Activated CD4-positive, CD25-positive, alpha-beta regulatory T cell treated with anti-CD3 and anti-CD28 coated beads, Interleukin-2, amount 50 U/mL, for 16 hours (primary cell): ENCODE measurements at places on chromosomes 5 and 9.

DNA sequence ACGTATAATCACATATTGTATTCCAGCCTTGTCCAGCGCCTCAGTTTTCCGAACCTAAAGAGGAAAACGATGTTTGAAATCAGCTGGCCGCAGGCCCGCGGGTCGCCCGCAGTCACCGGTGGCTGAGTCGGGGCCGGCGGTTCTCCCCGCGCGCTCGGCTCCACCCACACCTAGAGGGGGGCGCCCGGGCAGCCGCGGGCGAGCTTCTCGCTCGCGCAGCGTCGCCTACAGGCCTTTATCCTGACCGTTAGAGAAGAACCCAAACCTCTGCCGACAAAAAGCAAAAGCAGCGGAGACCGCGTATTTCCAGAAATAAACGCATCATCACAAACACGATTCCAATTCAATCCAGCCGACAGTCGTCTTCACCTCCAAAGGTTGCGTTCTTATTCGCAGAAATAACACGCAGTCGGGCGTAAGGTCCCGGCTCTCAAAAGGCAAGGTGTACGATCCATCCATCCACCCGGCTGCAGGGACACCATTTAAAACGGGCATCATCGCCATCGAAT, 725 bp upstream of the NIPBL start:
- DNase-seq, result peak; percentile 57

GRCh38 chr9:91349115-91349555, 12.6 kb downstream of the AUH start:
- no peak for DNase-seq

DNA sequence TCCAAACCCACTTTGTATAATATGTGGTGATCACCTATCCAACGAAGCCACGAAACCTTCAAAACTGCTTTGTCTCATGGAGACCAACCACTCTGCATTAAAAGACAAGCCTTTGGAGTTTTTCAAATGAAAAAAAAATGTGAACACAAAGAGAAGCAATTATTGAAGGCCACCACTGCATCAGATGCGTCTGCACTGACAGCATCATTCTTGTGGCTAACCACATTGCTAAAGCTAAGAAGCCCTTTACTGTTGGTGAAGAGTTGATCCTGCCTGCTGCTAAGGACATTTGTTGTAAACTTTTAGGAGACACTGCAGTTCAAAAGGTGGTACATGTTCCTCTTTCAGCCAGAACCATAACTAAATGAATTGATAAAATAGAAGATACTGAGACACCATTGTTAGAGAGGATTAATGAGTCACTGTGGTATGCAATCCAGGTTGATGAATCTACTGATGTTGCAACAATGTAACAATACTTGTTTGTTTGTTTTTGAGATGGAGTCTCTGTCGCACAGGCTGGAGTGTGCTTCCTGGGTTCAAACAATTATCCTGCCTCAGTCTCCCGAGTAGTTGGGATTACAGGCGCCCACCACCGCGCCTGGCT, 45.4 kb downstream of the TAF11L14 start:
- no peak for DNase-seq

DNA sequence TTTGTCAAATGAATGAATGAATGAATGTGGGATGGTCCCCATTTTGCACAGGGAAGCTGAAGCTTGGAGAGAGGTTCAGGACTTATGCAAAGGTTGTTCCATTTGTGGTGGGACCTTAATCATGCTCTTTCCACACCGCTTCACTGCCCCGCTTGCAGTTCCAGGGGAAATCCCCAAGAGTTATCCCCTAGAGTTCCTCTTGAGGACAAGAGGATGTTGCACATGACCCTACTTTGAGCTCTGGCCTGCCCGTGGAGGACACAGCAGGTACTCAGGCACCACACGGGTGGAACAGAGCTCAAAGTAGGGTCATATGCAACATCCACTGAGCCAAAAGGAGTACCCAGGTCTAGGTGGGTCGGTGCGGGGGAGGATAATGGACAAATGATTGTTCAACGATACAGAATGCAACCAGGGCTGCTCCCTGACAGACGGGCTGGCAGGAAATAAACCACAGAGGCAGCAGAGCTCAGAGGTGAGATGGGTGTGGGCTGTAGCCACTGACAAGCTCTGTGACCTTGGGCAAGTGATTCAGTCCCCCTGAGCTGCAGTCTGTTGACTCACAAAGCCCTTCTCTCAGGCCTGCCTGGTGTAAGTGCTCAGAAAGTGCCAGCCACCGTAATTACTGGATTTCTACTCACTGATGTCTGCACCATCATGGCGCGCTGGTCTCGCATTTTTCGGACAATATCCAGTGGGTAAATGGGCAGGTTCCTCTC, 60.3 kb upstream of the EPB41L4B start:
- no peak for DNase-seq

DNA sequence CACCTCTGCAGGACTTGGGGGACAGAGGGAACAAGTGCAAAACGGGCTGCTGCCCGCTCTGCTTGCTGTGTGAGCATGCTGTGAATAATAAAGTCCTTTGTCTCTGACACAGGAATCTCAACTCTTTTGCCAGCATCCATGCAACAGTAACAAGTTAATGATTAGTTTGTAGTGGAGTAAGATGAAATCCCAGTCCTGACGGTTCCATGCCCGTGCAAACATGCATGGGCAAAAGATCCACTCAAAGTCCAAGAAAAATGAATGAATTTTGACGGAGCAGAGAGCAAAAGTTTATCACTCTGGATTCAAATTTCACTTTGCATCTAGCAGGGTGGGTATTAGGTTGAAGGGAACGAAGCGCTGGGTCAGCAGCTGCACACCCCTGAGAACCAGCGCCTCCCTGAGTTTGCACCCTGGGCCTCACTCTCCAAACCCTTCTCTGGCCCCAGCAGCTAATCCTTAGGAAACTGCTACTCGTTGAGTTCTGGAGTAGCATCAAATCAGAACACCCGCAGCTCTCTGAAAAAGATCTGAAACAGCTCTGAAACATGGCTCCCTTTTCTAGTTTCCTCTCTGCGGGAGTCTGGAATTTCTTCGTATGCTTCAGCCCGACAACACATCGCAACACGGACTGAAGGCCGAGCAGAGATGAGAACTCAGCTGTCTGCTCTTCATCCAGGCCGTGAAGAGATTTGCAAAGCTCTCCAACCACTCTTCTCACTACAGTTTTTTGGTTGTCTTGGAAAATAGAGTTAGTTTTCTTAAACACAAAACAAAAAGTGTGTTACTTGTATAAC, 45.6 kb upstream of the RUFY1 start:
- no peak for DNase-seq

- no peak for DNase-seq
Measured at GRCh38 chr9:21233258-21233657, 5.2 kb upstream of the IFNA17 start.

GRCh38 chr9:132384376-132384775, 22.3 kb downstream of the TTF1 start:
- no peak for DNase-seq

GRCh38 chr5:67971223-67971830, 244.2 kb upstream of the PIK3R1 start:
- no peak for DNase-seq

- no peak for DNase-seq
Measured at GRCh38 chr5:53445569-53445968, 34.9 kb upstream of the FST start.

- no peak for DNase-seq
Measured at GRCh38 chr9:133573791-133574515, 35.2 kb downstream of the FAM163B start.

GRCh38 chr9:88259001-88259400, 120.7 kb upstream of the SPATA31C2 start:
- no peak for DNase-seq

DNA sequence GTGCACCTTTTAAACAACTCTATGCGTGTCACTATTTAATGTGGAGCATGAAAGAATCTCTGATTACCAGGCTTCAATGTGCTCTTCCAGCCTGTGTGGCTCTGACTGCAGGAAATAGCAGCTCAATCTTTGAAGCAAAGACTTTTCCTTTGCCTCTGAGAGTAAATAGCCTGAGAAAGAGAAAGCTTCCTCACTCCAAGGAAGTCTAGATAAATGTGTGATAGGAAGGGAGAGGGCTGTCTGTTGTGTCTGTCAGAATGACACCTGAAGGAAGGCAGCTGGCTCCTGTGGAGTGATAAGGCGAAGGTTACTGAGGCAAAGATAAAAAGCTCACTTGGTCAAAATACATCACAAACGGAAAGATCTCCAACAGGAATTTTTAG, 205.3 kb upstream of the HAPLN1 start:
- no peak for DNase-seq

- no peak for DNase-seq
Measured at GRCh38 chr5:139023286-139023685, 148.2 kb upstream of the LRRTM2 start.

DNA sequence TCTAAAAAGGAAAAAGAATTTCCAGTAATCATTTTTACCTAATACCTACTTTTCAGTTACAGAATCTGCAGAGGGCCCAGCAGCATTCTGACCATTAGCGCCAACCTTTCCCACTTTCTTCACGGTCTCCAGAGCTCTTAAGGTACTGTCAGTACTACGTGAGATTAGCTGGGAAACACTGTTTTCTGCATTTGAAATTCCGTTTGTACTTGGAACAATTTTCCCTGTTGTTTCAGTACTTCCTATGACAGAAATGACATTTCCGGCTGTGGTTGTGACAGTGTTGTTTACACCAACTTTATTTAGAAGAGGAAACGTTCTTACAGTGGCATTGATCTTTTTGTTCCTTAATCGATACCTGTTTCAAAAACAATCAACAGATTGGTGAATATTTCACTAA, 36.9 kb upstream of the PDCL start:
- DNase-seq, result no peak

- no peak for DNase-seq
Measured at GRCh38 chr5:83503662-83504061, 32.1 kb downstream of the VCAN start.

DNA sequence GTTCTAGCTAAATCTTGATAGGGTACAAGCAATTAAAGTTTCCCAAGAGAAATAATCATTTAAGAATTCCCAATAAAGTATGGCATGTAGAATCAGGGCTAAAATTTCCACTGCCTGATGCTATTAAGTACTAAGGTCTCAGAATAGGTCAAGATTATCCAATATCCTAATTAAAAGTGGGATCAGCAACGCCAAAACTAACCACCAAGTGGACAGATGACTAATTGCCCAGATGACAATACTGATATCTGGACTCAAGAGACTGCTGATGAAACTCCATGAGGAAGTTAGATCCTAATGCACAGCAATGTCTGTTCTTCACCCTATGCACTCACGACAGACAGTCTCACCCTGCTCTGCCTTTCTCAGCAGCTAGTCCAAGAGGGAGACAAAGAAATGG, 14.3 kb downstream of the DEPDC1B start:
- DNase-seq, result no peak

DNA sequence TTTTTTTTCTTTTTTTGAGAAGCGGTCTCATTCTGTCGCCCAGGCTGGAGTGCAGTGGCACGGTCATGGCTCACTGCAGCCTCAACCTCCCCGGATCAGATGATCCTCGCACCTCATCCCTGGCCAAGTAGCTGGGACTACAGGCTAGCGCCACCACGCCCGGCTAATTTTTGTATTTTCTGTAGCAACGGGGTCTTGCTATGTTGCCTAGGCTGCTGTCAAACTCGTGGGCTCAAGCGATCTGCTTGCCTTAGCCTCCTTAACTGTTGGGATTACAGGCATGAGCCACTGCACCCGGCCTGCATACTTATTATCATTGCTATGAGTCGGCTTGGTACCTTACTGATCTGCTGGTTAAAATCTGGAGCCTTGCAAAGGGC, 790 bp upstream of the IARS1 start:
- DNase-seq, result no peak

DNA sequence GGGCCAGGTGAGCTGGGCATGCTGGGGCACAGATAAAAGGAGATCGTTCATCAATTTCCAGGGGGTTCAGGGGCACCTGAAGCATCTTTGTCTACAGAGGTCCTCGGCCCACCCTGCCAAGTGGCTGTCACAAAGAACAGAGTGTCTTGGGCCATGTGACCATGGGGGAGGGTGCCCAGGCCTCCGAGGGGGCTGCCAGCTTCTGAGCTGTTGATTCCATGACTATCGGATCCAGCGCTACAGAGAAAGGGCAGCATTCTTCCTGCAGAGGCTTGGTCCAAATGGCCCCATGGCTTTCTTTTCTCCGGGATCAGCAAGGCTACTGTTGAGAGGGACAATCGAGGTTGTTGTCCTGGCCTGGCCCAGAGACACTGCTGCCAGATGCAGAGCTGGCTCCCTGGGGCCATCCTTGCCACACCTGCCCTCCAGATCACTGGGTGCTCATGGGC, 289.2 kb downstream of the ZSWIM6 start:
- no peak for DNase-seq

DNA sequence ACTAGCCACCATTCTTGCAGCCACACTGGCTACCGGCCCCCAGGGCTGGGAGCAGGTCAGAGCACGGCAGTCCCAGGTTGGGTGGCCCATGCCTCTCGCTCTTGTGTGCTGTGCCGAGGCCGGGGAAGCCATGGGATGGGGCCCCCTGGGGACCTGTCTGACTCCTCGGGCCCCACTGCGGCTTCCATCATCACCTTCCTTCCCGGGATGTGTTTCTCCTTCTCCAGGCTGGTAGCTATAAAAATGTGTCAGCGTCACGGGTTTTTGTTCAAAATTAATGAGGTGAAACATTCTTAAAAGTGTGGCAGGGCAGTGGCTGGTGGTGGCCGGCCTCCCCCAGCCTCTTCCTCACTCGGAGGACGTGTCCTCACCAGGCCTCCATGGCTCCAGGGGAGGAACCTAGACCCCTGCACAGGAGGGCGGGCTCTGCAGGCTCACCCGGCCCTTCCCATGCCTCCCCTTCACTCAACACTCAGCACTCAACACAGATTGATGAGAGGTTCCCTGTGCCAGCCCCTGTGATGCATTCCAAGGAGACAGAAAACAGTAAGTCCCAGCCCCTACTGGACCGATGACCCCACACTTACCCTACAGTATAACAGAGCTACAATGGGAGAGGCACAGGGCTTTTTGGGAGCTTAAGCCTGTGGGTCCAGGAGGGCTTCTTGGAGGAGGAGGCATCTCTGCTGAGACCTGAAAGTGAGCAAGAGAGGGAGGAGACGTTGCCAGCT, 43.2 kb downstream of the PTGES start:
- DNase-seq, result no peak

DNA sequence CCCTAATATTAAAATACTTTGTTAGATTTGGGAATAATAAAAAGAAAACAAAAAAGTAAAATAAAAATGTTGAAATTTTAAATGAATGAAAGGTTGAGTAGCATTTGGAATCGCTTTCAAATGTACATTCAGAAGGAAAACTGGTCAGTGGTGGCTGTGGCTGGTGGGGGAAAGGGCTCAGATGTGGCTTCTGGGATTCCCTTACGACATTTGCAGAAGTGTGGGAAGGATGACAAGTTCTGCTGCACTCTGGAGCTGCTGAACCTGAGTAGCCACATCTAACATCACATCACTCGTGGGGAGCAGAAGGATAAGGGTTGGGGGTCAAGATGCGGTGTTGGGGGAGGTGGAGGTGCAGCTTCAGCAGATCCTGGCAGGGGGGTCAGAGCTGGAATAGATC, 25.6 kb upstream of the CAST start:
- no peak for DNase-seq

- no peak for DNase-seq
Measured at GRCh38 chr5:501831-502184, 22.4 kb downstream of the SLC9A3 start.

- DNase-seq, result no peak
Measured at GRCh38 chr5:75335952-75336614, 937 bp upstream of the HMGCR start.
